Epithelial cell of alveolus of lung (primary cell): ENCODE measurements at places on chromosomes 16 and 17. TPM values are rescaled to one million over a fixed set of nuclear protein-coding genes. Genes with fewer than 3 reads are reported as not detected.

Gene SCRN2
- 16.8 and 27.5 TPM in 2 replicates for total RNA-seq

Gene COASY
- total RNA-seq, result 31.4 and 41.8 TPM in 2 replicates

Gene MTHFSD
- total RNA-seq, result 13.2 and 14.8 TPM in 2 replicates

Gene KRT28
- not detected in 2 replicates for total RNA-seq

Gene PMFBP1
- 0.08 TPM in 1 of 2 replicates, not detected in the other for total RNA-seq

Gene DNASE1L2
- total RNA-seq, result 0.13 and 6.4 TPM in 2 replicates

Gene SLC38A8
- total RNA-seq, result not detected in 2 replicates

Gene HOXB8
- total RNA-seq, result 0.39 and 1.4 TPM in 2 replicates

Gene PPP1R27
- not detected in 2 replicates for total RNA-seq

Gene MMP2
- 403 and 801 TPM in 2 replicates for total RNA-seq

Gene ZG16
- not detected in 2 replicates for total RNA-seq

Gene ZSCAN10
- total RNA-seq, result not detected in 2 replicates

Gene HBA1
- total RNA-seq, result not detected in 2 replicates

Gene STUB1
- 93.3 and 150 TPM in 2 replicates for total RNA-seq

Gene CASKIN1
- total RNA-seq, result under 0.01 and 0.08 TPM in 2 replicates

Gene GALR2
- total RNA-seq, result 0.16 TPM in 1 of 2 replicates, not detected in the other

Gene TM4SF5
- not detected in 2 replicates for total RNA-seq

Gene SYNRG
- 12.3 and 17.6 TPM in 2 replicates for total RNA-seq

Gene NOG
- total RNA-seq, result 0.08 and 3.9 TPM in 2 replicates

Gene MT4
- not detected in 2 replicates for total RNA-seq

Gene ACSM3
- 0.78 and 2.2 TPM in 2 replicates for total RNA-seq

Gene PHF23
- total RNA-seq, result 55.6 and 63.3 TPM in 2 replicates

Gene C1QBP
- 189 and 235 TPM in 2 replicates for total RNA-seq

Gene HSD3B7
- total RNA-seq, result 13.2 and 22.6 TPM in 2 replicates

Gene CRYBA1
- not detected in 2 replicates for total RNA-seq

Gene SOCS7
- total RNA-seq, result 5.9 and 7.4 TPM in 2 replicates

Gene SRR
- total RNA-seq, result 16.4 and 16.5 TPM in 2 replicates

Gene EFNB3
- 1.6 and 8.7 TPM in 2 replicates for total RNA-seq

Gene SPNS2
- 0.26 TPM in 1 of 2 replicates, not detected in the other for total RNA-seq

Gene CALB2
- total RNA-seq, result 1.4 TPM in 1 of 2 replicates, not detected in the other

Gene CCNF
- total RNA-seq, result 13.3 and 23.3 TPM in 2 replicates

Gene GPR142
- not detected in 2 replicates for total RNA-seq

Gene ST6GALNAC2
- total RNA-seq, result 0.72 and 2.5 TPM in 2 replicates

Gene NTN1
- total RNA-seq, result 0.16 and 0.78 TPM in 2 replicates

Gene DCUN1D3
- 7.8 and 18.2 TPM in 2 replicates for total RNA-seq

Gene UNC45B
- total RNA-seq, result 0.96 TPM in 1 of 2 replicates, not detected in the other

Gene ERN2
- under 0.01 TPM in 1 of 2 replicates, not detected in the other for total RNA-seq

Gene ANKRD40
- total RNA-seq, result 19.9 and 28.3 TPM in 2 replicates

Gene SEPTIN12
- total RNA-seq, result not detected in 2 replicates

Gene CLTC
- total RNA-seq, result 330 and 367 TPM in 2 replicates

Gene NLGN2
- 18.5 and 38.1 TPM in 2 replicates for total RNA-seq

Gene TMC6
- 2.9 and 8.7 TPM in 2 replicates for total RNA-seq

Gene KRT27
- total RNA-seq, result not detected in 2 replicates

Gene MARVELD3
- 0.52 TPM in 1 of 2 replicates, not detected in the other for total RNA-seq

Gene SLC35G6
- total RNA-seq, result not detected in 2 replicates

Gene NT5M
- total RNA-seq, result 1.3 and 1.9 TPM in 2 replicates

Gene KRTAP1-1
- total RNA-seq, result not detected in 2 replicates

Gene C16orf96
- total RNA-seq, result not detected in 2 replicates

Gene PPY
- total RNA-seq, result not detected in 2 replicates

Gene SCNN1G
- 0.08 and 0.13 TPM in 2 replicates for total RNA-seq

Gene CNTNAP4
- total RNA-seq, result not detected in 2 replicates

Gene MFSD6L
- not detected in 2 replicates for total RNA-seq

Gene LPO
- not detected in 2 replicates for total RNA-seq

Gene TMIGD1
- total RNA-seq, result not detected in 2 replicates

Gene PLA2G10
- not detected in 2 replicates for total RNA-seq

Gene GOSR1
- total RNA-seq, result 20.5 and 21.9 TPM in 2 replicates
